Pulmonary artery endothelial cell (primary cell): ENCODE measurements at places on chromosomes 7 and 10.
A peak's percentile ranks its signal among the peaks of the same experiment; 100 is the strongest.

- no peak for DNase-seq
Measured at GRCh38 chr7:74233655-74234285, 20.4 kb downstream of the RFC2 start.

GRCh38 chr10:663831-664251, 25.6 kb downstream of the DIP2C start:
- DNase-seq = no peak

DNA sequence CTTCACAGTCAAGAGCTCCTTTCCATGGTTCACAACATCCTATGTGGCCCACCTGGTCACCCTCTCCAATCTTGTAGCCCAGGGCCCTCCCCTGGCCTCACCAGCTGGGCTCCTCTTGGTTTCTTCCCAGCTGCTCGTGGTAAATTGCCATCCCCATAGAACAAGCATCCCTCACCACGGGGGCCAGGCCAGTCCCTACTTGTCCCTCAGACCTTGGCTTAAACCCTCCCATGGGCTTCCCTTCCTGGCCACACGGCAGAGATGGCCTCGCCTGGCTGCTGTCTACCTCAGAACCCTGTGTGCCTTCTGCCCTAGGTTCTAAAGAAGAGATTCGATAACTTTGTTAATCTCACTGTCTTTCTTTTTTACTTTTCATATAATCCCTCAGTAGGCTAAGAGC, 153.3 kb upstream of the TCERG1L start:
- no peak for DNase-seq

- no peak for DNase-seq
Measured at GRCh38 chr10:112678581-112678980, 231.6 kb downstream of the VTI1A start.

DNA sequence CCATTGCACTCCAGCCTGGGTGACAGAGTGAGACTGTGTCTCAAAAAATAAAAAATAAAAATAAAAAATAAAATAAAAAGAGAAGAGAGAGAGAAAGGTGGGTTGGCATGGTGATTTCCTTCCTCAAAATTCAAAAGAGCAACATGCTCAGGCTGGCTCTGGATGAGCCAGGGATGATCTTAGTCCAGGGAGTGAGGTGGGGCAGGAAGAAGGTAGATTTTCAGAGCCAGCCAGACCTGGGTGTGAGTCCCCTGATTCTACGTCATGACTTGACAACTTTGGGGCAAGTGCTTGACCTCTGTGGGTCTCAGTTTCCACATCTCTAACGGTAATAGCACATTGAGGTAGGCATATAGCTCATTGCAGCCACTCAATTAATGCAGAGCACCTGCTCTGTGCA, 109.4 kb upstream of the CTBP2 start:
- DNase-seq = no peak

- DNase-seq = no peak
Measured at GRCh38 chr7:22629056-22629455, 97.9 kb upstream of the IL6 start.

GRCh38 chr10:100986952-100987684, at the start of the genes MRPL43 and TWNK:
MRPL43 (minus strand) TSS chr10:100987497; CDS start chr10:100987443, 54 bp downstream.
TWNK (plus strand) TSS chr10:100987543; CDS start chr10:100988211, 668 bp downstream.
- no peak for DNase-seq

DNA sequence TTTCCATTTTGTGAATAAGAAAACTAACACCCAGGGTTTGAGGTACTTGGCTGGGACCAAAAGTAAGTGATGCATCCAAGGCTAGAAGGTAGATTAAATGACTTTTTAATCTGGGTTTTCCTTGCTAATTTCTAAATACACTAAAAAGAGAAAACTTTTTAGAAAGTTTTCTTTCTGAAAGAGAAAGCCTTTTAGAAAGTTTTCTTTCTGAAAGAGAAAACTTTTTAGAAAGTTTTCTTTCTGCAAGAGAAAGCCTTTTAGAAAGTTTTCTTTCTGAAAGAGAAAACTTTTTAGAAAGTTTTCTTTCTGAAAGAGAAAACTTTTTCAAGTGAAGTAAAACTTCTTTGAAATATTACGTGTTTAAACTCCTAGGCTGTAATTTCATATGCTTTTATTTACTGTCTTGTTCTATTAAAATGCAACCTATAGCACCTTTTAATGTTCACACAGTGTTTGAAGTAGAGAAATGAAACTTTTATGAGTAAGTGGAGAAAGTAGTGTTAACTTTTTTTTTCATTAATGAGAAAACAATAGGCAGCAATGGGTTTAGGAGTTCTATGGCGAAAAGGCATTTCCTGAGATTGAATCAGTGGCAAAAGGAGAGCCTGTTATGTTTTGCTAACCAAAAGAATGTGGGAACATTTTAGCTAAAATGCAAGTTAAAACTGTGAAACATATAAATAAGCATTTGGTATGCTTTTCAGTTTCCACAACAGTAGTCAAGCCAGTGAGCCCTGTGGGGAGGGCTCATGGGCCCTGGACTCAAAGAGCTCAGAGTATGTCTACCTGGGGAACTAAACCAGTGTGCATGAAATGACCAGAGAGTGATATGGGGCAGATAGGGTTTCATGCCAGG, 103.7 kb downstream of the RBM20 start:
- peak; percentile 47 for DNase-seq

- no peak for DNase-seq
Measured at GRCh38 chr7:2131800-2132199, 100.9 kb downstream of the MAD1L1 start.

GRCh38 chr7:142314281-142314680, 56.4 kb upstream of the PRSS58 start:
- no peak for DNase-seq

GRCh38 chr7:147774461-147774860, 816.1 kb upstream of the C7orf33 start:
- no peak for DNase-seq

- DNase-seq = no peak
Measured at GRCh38 chr7:39464350-39465054, 101.7 kb upstream of the YAE1 start.

DNA sequence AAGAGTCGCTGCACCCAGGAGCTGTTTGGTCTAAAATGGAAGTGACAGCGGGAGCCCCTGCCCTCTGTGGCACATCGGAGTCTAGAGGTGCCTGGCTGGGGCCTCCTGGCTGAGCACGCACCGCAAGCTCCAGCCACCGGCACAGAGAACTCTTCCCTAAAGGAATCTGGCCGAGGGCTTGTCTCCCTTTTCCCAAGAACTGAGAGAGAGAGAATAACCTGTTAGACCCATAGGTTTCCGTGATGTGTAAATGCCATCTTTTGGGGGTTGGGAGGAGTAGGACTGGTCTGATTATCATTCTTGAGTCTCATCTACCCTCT, 47.3 kb downstream of the PROSER2 start:
- DNase-seq = no peak

- DNase-seq = no peak
Measured at GRCh38 chr10:9451211-9451773, 1396.8 kb downstream of the GATA3 start.

GRCh38 chr7:148084138-148084537, 506.4 kb upstream of the C7orf33 start:
- no peak for DNase-seq

GRCh38 chr10:20616056-20616671, 280.9 kb downstream of the NEBL start:
- no peak for DNase-seq

DNA sequence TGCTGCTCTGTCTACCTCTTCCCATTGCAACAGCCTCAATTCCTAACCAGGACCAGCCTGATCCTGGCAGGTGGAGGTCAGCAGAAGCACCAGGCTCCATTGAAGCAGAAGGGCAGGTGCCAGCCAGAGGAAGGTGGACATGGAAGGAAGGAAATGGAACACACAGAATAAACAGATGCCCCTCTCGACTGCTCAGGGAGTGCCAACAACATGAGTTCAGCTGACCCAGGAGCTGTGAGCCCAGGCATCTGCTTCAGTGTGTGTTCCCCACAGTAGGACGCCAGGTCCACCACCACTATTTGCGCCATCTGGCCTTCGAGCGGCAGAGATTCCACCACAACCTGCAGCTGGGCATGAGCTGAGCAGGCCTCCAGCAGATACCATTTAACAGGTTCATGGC, 56.7 kb downstream of the GPAM start:
- no peak for DNase-seq

DNA sequence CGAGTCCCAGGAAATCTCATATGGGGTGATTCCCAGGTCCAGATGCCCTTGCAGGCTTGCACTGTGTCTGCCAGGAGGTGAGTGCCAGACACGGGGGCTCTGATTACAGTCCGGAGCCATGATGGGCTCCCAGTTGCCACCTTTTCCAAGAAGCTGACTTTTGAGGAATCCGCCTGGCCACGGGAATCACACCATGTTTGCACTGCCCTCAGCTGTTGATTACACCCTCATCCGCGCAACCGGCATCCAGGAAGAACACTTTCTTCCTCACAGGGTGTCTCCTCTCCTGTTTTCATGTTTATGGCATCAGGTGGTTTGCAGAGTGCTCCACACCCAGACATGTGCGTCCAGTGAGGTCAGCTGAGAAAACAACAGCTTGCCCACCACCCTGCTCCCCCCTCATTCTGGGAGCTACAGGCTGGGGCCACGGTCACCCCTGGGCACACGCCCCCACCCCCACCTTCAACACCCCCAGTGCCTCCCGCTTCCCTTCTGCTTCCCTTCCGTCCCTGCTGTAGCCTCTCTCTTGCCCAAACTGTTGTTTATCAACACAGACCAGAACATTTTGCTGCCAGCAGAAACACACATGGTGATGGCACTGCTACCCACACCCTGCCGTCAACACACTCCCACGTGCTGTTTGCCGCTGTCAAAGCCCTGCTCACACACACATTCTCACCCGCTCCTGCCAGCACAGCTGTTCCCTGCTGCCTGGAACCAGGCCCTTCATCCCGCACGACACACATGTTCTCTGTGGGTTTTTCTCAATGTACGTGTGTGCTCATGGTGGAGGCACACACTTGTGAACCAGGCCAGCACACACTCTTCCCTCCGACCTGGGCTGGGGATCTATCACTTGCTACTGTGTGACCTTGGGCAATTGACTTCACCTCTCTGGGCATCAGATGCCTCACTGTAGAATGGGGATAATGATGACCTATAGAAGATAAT, 35.8 kb downstream of the DDIT4 start:
- DNase-seq = no peak

- no peak for DNase-seq
Measured at GRCh38 chr10:103893817-103894216, 24.2 kb downstream of the STN1 start.

- no peak for DNase-seq
Measured at GRCh38 chr10:120607710-120608703, 151.0 kb downstream of the PLPP4 start.

DNA sequence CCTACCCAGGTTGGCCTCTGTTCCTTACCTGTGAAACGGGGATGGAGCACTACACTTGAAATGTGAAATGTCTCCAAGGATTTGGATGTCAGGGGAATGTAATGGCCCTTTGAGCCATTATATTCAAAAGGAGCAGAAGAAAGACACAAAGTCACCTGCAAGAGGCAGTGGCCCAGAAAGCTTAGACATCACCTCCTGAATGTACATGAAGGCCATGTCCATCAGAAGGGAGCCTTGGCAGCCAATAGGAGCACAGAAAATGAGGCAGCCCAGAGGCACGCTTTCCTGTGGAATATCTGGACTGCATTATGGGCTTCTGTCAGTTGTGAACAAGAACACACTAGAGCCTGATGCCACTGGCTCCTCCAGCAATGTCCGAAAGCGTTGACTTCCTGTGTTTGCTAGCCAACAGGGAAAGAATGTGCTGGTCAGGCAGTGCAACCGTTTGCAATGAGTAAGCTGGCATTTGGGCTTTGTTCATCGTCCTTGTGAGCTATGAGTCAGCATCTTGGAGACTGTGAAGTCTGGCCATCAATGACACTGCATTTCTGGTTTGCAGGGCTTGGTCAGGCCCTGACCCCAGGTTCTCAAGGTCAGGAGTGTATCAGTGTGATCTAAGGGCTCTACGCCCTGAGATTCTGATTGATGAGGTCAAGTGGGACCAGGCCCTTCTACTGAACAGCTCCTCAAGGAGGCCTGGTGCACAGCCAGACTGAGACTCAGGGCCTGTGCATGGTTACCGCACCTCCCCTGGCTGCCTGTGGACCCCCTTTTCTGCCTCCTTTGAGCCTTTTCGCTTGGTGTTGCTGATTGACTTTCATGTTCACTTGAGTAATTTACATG, 222.4 kb downstream of the RPS24 start:
- DNase-seq = peak; percentile 88

GRCh38 chr10:67760272-67760671, 64.3 kb upstream of the CTNNA3 start:
- no peak for DNase-seq

GRCh38 chr7:41156268-41156667, 546.6 kb downstream of the INHBA start:
- DNase-seq = no peak

DNA sequence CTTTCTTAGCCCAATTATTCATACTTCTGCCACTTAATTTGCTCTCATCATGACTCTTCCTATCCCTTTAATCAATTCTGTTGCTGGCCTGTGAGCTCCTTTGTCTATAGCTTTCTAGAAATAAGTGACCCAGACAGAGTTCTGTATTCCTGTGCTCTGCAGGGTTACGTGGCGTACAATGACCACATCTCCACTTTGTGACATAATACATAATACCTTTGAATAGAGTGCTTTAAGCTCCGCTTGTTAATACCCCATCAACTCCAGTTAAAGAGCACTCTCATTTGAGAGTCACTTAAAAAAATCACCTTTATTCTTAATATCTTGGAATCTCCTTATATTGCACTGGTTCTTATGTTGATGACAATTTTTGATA, 619.0 kb downstream of the PARD3 start:
- DNase-seq = no peak

GRCh38 chr10:67284589-67284988, 358.8 kb downstream of the LRRTM3 start:
- no peak for DNase-seq

GRCh38 chr7:88111140-88111743, 108.6 kb downstream of the SRI start:
- peak; percentile 10 for DNase-seq

- DNase-seq = no peak
Measured at GRCh38 chr10:78806681-78807221, 262.0 kb upstream of the ZMIZ1 start.

DNA sequence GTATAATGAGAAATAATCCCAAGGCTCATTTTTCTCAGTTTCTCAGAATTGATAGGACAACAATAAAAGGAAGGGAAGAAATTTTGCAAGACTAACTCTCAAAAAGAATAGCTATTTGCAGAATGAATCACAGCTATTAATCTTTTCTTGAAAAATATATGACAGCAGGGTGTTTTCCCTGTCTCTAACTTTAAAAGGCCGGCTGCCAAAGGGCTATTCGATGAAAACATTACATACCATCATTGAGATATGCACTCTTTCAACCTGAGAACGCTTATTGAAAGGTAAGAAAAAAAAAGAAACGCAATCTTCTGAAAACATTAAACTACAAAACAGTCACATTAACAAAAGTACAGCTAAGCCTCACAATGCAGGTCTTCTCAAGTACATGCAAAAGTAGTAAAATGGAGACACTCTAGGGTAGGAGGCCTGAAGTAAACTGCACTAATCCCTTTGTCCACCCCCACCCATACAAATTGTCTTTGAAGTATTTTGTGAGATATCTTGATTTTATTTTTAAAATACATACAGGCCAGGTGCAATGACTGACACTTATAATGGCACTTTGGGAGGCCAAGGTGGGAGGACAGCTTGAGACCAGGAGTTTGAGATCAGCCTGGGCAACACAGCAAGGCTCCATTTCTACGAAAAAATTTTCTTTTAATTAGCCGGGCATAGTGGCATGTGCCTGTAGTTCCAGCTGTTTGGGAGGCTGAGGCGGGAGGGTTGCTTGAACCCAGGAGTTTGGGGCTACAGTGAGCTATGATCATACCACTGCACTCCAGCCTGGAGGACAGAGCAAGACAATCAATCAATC, 83.0 kb downstream of the PARD3 start:
- DNase-seq = no peak
